ENCODE measurements at places on chromosomes 1 and 21.
A peak's percentile ranks its signal among the peaks of the same experiment; 100 is the strongest.

DNA sequence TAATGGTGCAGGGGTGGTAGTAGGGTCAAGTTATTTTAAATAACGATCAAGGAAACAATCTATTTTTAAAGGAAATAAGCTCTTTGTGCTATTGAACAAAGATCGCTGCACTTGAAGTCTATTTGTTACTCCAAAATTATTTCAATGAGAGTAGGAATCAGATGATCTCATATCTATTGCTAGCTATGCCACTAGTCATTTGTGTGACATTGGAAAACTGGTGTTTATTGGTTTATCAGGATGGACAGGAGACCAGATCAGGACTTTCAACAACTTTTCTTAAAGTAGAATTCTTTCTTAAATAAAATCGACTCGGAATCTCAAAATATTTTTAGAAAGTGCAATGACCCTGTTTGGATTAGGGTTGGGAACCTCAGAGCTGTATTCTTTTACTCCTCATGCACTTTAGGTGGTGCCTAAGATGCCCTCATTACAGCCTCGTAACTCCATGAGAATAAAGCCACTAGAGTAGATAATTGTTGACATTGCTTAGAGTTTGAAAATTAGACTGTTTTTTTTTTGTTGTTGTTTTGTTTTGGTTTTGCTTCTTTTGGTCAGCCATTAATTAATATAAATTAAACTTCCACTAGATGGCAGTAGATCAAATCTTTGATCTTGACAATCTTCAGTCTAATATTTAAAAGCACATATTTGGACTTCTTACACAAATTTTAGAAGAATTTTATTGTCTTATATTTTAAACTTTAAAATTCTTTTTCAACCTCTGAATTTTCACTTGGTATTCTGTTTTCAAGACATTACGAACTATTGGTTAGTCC is 352.4 kb downstream of the USP25 start:
- no peak for DNase-seq

DNA sequence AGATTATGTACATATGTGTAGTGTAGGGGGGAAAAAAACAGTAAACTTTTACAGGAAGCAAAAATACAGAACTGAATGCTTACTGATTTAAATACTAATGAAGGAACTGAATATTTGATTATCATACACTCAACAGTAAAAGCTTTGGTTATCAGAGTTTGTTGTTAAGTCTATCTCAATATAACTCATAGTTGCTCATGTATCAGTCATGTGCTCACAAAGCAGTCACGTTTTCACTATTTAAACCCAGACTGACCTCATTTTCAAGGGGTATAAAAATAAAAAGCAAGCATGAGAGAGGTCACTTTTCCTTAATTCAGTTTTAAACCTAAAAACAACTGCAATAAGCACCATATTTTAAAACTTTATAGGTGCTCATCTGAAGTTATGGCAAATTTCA is 6.9 kb upstream of the NRAS start:
- no peak for DNase-seq

- no peak for DNase-seq
Observed at GRCh38 chr1:160758521-160758920, 19.5 kb downstream of the SLAMF7 start.

DNA sequence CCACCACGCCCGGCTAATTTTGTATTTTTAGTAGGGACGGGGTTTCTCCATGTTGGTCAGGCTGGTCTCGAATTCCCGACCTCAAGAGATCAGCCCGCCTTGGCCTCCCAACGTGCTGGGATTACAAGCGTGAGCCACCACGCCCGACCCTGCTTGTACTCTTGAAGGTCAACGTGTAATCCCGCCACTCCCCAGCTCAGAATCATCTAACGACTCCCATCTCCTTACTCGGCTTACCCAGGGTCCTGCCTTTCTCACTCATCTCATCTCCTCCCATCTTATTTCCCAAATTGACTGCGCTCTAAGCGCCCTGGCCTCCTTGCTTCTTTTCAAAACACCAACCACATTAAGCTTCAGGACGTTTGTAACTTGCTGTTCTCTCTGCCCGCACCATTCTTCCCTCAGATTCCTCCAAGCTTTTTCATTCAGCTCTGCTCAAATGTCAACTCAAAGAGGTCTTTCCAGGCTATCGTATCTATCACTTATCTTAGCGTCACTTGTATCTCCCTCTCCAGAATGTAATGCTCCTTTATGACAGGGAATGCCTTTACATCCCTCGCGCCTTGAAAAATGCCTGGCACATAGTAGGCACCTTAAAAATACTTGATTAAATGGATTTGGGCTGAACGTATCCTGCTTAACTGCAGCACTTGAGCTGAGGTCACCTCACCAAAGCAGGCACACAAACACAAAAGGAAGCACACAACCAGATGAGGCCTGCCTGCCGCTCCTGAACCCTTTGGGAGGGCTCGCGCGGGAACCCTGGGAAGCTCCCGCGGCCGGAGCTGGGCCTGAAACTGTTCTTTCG is 1.4 kb upstream of the USP1 start:
- peak; percentile 61 for DNase-seq

DNA sequence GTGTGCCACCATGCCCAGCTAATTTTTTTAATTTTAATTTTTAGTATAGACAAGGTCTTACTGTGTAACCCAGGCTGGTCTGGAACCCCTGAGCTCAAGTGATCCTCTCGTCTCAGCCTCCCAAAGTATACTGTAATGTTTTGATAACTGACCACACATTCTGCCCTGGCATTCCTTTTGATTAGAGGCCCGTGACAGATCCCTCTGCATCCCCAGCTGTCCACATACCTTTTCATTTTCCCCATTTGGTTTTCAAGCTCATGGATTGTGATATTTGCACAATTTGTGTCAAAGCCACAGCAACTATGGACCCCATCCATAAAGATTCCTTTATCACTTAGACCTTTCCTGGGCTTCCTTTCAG is 116.8 kb upstream of the ATP1A1 start:
- DNase-seq: no peak

Measured in NCI-H774 (cell line).